ENCODE measurements at places on chromosomes 5 and 9. TPM values are rescaled to one million over a fixed set of nuclear protein-coding genes. Genes with fewer than 3 reads are reported as not detected.

Gene PCAT7
- total RNA-seq: not detected

Gene KIAA0825
- 2.3 TPM for total RNA-seq

Gene PCDHAC2
- under 0.01 TPM for total RNA-seq

Gene NXNL2
- total RNA-seq: 0.32 TPM

Gene IQGAP2
- total RNA-seq: 5.8 TPM

Gene SLCO6A1
- total RNA-seq: not detected

Gene SLCO4C1
- total RNA-seq: under 0.01 TPM

Gene TLX3
- total RNA-seq: not detected

Gene UIMC1
- total RNA-seq: 27.4 TPM

Gene SLC25A48
- not detected for total RNA-seq

Gene RASGRF2
- total RNA-seq: 0.18 TPM

Gene SH2D3C
- 2.6 TPM for total RNA-seq

Gene CXCL14
- not detected for total RNA-seq

Gene GAPT
- not detected for total RNA-seq

Gene FRMD3
- 3.7 TPM for total RNA-seq

Data from cardiac atrium fibroblast (primary cell).